ENCODE measurements at places on chromosomes 5 and 9.
A peak's percentile ranks its signal among the peaks of the same experiment; 100 is the strongest.

- no peak for DNase-seq
Observed at GRCh38 chr5:43332401-43332800, 19.2 kb upstream of the HMGCS1 start.

DNA sequence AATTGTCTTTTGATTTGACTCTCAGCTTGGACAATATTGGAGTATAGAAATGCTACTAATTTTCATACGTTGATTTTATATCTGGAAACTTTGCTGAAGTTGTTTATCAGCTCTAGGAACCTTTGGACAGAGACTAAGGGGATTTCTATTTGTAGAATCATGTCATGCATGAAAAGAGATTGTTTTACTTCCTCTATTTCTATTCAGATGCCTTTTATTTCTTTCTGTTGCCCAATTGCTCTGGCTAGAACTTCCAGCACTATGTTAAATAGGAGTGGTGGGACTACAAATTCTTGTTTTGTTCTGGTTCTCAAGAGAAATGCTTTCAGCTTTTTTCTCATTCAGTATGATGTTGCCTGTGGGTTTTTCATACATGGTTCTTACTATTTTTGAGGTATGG, 112.8 kb upstream of the CDH12 start:
- DNase-seq, result no peak

GRCh38 chr5:72633041-72633445, 125.8 kb upstream of the ZNF366 start:
- no peak for DNase-seq

- DNase-seq, result no peak
Observed at GRCh38 chr5:73968729-73969128, 342.7 kb downstream of the ARHGEF28 start.

- no peak for DNase-seq
Observed at GRCh38 chr5:88262116-88262515, 6.5 kb downstream of the TMEM161B start.

GRCh38 chr5:55421074-55421529, 113.3 kb downstream of the MTREX start:
- DNase-seq, result no peak

DNA sequence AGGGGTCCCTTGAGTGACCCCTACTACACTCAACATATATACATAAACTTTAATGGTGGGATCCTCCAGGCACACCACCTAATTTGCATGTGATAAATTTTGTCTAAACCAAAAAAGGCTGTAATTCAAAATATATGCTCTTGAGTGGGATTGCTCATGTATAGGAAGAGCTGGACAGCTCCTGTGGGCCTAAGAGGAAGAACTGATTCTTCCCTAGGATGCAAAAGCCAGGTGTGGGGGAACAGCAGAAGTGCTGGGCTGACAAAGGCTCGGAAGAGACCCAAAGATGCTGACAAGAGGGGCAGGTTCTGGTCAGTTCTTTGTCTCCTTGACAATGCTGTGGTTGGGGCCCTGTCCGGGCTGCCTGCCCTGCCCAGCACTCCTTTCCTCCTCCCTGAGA, 43.9 kb downstream of the PCDH1 start:
- DNase-seq, result no peak

- no peak for DNase-seq
Observed at GRCh38 chr5:176774216-176775171, 35.9 kb upstream of the UNC5A start.

DNA sequence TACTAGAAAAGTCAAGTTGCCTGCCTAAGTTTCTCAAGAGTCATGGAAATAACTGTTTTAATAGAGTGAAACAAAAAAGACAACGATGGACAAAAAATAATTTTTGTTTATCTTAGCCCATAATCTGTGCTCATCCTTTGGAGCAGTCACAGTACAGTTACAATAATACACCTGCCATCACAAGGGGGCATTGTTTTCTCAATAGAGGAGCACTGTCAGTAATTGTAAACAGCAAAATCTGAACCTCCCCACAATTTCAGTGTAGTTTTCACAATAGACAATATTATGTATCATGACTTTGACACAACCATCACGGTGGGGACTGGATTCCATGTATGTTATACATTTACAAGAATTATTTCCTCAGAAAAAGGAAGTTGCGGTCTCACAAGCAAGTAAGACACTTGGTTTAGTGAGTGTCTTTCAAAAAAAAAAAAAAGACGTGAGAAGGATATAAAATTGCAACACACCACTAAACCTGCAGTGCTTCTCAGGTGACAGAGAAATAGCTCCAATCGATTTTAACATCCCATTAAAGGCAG, 586.3 kb downstream of the PTPRD start:
- DNase-seq, result peak; percentile 82

DNA sequence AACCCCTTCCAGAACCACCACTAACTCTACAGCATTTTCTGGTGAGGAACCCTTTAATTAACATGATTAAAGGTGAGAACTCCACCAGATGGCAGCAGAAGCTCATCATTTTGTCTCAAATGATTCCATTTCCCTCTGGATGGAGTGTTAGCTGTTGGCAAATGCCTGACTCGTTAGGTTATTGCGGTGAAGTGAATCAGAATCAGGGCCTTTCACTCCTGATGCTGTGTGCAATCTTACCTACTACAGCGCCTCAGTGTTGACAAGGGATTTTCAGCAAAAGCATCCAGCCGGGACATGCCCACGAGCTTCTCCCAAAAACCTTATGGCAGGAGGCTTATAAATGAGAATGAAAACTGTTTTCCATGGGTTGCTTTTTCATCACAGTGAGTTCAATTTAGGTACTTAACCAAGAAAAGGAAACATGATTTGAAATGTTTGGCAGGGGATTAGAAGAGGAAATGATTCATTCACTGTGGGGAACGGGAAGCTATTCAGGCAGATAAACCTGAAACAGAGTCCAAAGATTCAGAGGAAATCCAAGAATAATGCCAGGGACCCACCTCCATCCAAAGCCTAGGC, 48.0 kb upstream of the CAST start:
- DNase-seq, result peak; percentile 74

- DNase-seq, result no peak
Observed at GRCh38 chr9:113471143-113471542, 7.6 kb downstream of the RGS3 start.

- DNase-seq, result no peak
Observed at GRCh38 chr5:72006361-72006760, 100.9 kb upstream of the MAP1B start.

DNA sequence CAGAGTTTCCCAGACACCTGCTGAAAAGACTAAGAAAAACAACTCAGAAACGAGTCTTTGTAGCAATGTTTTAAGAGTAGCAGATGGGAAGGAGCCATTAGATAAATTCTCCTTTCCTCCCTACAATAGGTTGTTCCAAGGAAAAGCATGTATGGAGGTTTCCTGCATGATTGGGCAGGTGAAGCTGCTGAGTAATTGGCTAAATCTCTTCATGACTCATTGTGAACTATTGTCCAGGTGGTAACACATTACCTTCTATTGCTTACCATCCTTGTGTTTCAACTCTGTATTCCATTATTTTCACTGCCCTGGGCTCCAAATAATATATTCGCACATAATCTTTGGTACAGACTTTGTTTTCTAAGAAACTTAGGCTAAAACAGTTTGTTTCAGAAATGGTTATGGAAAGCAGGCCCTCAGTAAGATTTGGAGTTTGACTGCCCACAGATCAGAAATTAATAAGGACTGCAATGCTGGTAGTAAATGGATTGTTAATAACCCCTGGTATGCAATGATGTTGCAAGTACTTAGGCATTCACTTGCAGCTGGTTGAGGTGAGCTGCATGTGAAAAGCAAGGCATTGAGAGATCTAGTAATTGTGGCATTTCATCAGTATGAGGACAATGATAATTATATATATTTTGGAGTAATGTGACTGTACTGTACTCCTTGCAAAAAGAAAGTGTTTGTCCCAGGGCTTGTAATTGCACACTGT, 281.4 kb upstream of the VLDLR start:
- no peak for DNase-seq

Data from hematopoietic multipotent progenitor cell treated with erythropoietin and hydrocortisone succinate and interleukin-3 and kit ligand, for 4 days (in vitro differentiated cells).